Tibial nerve (tissue), 4 donors: ENCODE measurements at places on chromosomes 2 and 18. TPM values are rescaled to one million over a fixed set of nuclear protein-coding genes. Genes with fewer than 3 reads are reported as not detected.

Gene RAX
- total RNA-seq: not detected

Gene UBE2E3
- total RNA-seq: 82.2 TPM

Gene PDE11A
- not detected for total RNA-seq

Gene TMEM247
- total RNA-seq: not detected

Gene TMEM163
- not detected for total RNA-seq

Gene INHA
- not detected for total RNA-seq

Gene LYPD1
- total RNA-seq: 3.1 TPM

Gene INPP5D
- total RNA-seq: 40.4 TPM

- peaks cover 20% of the 10 kb centered on the region for H3K4me1 ChIP-seq
- H3K27ac ChIP-seq: no peak overlapping the region
- no peaks in the 10 kb centered on the region for H3K27me3 ChIP-seq
- H3K36me3 ChIP-seq: no peaks in the 10 kb centered on the region
These were observed 78.8 kb downstream of the BCL2 start for GRCh38 chr18:63240531-63241316.

GRCh38 chr2:113977060-113977659 is 87.3 kb downstream of the ACTR3 start:
- no peak overlapping the region for H3K4me3 ChIP-seq
- no peaks in the 10 kb centered on the region for H3K27me3 ChIP-seq
- no peaks in the 10 kb centered on the region for H3K36me3 ChIP-seq
- H3K27ac ChIP-seq: no peak overlapping the region
- no peaks in the 10 kb centered on the region for H3K4me1 ChIP-seq

DNA sequence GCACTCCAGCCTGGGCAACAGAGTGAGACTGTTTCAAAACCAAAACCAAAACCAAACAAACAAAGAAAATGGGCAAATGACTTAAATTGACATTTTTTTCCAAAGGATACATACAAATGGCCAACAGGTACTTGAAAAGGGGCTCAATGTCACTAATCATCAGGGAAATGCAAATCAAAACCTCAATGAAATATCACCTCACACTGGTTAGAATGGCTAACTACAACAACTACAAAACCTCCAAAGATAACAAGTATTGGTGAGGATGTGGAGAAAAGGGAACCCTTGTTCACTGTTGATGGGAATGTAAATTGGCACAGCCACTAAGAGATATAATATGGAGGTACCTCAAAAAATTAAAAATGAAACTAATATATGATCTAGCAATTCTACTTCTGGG is 213.2 kb upstream of the HS6ST1 start:
- no peaks in the 10 kb centered on the region for H3K36me3 ChIP-seq
- H3K27ac ChIP-seq: no peak overlapping the region
- no peak for DNase-seq
- H3K4me1 ChIP-seq: no peaks in the 10 kb centered on the region
- no peaks in the 10 kb centered on the region for H3K27me3 ChIP-seq

- H3K4me1 ChIP-seq: no peaks in the 10 kb centered on the region
- peak overlapping the region; percentile 79 for H3K27ac ChIP-seq
- peak; percentile 70 for DNase-seq
- no peaks in the 10 kb centered on the region for H3K36me3 ChIP-seq
- no peak overlapping the region for H3K4me3 ChIP-seq
These were observed 143.9 kb downstream of the PXDN start for GRCh38 chr2:1600191-1601066.

DNA sequence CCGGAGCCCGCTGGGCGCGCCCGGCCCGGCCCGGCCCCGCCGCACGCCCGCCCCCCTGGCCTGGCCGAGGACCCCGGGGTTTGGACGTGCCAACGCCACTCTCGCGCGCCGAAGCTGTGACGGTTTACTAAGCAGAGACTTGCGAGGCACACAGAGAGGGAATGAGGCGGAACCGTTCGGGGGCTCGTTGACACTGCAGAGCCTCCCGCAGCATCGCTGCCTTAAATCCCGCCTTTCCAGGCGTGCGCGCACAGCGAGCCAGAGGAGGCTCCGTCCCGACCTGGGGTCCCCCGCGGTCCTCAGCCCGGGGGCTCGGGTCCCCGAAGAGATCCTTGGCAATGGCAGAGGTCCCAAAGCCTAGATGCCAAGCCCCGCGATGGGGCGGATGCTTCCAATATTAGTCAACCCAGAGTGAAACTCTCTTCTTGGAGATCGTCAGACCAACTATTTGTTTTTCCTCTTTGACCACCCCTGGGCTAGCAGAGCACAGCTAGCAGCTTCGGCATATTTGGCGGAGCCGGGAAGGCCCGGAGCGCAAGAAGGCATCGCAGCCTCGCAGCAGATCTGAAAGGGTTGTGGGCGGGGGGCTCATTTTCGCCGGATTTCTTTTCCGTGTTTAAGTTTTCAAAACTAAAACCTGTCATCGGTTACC is at the start of gene ZNF385B:
Gene ZNF385B, minus strand, starts transcription at position 197 of the 652 bp plus-strand sequence.
- no peaks in the 10 kb centered on the region for H3K36me3 ChIP-seq
- H3K27me3 ChIP-seq: peaks cover 16% of the 10 kb centered on the region
- DNase-seq: no peak
- peak within 1 kb of the TSS; percentile 40 for H3K4me3 ChIP-seq
- peak within 1 kb of the TSS; percentile 53 for H3K27ac ChIP-seq

DNA sequence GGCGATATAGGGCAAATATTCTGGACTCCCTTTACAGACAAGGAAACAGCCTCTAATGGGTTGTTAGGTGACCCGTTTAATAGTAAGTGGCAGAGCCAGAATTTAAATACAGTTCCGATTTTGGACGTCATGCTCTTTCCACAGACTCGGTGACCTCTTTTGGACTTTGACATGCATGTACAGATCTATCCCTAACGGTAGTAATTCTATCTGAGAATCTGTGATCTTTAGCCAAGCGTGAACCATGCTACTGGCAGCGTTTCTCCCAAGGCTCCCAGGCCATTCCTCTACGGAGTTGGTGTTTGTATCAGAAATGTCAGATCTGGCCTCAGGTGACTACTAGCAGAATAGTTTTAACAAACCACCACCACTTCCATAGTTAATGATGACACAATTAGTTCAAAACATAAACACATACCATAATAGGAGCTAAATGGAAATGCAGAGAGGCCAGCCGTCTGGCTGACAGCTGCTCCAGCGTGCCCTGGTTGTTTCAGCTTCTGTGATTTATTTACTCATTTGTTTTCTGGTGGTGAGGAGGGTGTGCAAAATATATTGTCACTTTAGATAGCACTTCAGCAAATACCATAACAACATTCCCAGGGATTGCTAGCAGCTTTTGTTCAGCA is 304.6 kb upstream of the LYPD1 start:
- H3K36me3 ChIP-seq: no peaks in the 10 kb centered on the region
- no peak overlapping the region for H3K27ac ChIP-seq
